Hypothalamus (tissue), 51 donors: ENCODE measurements at places on chromosomes 6 and 20.

GRCh38 chr6:69953491-69953890, 87.1 kb downstream of the COL19A1 start:
- DNase-seq, result no peak

- DNase-seq, result no peak
Measured at GRCh38 chr6:41732591-41733359, 2.6 kb downstream of the TFEB start.

- peak; percentile 52 for DNase-seq
Measured at GRCh38 chr6:80003826-80004172, 650 bp upstream of the TTK start.

DNA sequence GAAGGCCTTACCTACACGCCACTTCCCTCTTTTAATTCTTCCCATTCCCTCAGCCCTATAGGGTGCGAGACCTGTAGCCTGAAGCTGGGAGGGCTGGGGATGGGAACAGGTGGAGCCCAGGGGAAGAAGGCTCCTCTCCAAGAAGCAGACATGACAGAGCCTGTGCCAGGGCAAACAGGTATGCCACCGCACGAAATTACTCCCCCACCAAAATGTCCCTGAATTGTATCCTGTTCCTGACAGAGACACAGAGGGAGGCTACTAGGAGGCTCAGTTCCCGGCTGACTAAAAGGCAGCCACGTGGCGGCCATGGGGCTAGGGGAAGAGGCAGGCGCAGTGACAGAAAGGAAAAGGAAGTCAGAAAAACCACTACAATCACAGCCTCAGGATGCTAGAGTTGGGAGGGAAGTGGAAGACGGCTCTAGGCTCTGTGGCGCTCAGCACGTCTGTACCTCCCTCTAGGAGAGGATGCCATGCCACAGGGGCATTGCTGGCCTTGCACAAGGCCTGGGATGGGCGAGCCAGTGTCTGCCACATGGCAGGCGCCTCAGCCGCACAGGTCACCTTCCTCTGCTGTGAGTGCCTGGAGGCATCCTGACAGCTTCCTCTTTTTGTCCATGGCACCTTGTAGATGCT, 27.7 kb downstream of the TFEB start:
- no peak for DNase-seq

DNA sequence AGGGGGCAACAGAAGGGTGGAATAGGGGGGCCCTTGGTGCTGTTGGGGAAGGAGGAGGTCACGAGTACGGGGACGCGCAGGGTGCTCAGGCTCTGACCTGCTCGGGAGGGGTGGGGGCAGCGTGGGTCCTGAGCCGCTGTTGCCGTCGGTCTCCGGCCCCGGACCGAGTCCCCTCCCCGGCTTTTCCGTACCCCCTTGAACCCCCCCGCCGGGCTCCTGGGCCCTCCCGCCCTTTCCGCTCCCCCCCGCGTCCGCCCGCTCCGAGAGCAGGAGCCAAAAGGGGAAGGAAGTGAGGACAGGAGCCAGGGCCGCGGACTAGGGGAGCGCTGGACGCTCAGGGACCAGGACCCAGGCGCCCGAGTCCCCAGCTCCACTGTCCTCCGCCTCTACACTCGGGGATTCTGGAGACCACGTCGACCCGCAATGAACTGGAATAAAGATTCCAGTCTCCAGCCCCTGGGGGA, at the start of gene RGL2:
Gene RGL2, minus strand, starts transcription at position 170 of the 464 bp plus-strand sequence. CDS start 332 bp downstream, outside the sequence.
- peak; percentile 79 for DNase-seq

- no peak for DNase-seq
Measured at GRCh38 chr6:122323361-122323760, 76.1 kb upstream of the HSF2 start.
